ENCODE measurements at places on chromosomes 2 and 18. TPM values are rescaled to one million over a fixed set of nuclear protein-coding genes. Genes with fewer than 3 reads are reported as not detected.

GALNT5 gene
- 3.2 TPM for polyA plus RNA-seq

ARHGAP28 gene
- 0.18 TPM for polyA plus RNA-seq

TUBA3D gene
- not detected for polyA plus RNA-seq

CCDC68 gene
- polyA plus RNA-seq, result 3.1 TPM

GPR39 gene
- 13.3 TPM for polyA plus RNA-seq

DES gene
- polyA plus RNA-seq, result not detected

CYS1 gene
- polyA plus RNA-seq, result 1.2 TPM

CKAP2L gene
- polyA plus RNA-seq, result 17.1 TPM

OXER1 gene
- polyA plus RNA-seq, result not detected

CIB4 gene
- 0.30 TPM for polyA plus RNA-seq

SPHKAP gene
- not detected for polyA plus RNA-seq

ALLC gene
- polyA plus RNA-seq, result not detected

DNA sequence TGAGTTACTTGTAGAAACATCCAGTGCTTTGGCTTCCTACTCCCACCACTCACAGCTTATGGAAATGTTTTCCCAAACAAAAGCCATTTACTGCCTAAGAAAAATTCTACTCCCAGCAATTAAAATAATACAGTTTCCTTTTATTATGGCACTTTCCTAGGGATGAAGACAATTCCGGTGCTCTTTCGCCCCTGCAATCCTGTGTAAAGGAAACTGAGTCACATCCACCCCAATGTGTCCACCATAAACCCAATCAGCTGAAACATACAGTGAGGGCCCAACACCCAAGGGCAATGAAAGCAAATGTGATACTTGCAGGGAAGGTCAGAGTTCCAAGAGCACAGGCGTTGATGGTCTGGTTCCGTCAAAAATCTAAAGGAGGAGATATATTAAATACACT, 62.0 kb upstream of the ST3GAL5 start:
- no peak for DNase-seq

- DNase-seq, result no peak
Measured at GRCh38 chr2:60492548-60492947, 60.9 kb downstream of the BCL11A start.

DNA sequence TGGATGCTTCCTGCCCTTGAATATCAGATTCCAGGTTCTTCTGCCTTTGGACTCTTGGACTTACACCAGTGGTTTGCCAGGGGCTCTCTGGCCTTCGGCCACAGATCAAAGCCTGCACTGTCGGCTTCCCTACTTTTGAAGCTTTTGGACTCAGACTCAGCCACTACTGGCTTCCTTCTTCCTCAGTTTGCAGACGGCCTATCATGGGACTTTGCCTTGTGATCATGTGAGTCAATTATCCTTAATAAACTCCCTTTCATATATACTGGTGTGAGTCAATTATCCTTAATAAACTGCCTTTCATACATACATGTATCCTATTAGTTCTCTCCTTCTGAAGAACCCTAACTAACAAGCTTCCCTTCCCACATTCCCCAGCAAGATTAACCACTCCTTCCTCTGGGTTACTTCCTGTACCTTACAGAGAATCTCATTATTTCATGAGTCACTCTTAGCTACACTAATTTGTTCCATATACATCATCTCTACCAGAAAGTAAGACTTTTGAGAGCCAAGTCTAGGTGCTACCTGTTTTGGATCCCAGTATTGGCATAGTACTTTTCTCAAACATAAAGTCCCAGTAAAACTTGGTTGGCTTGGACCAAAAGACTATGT, 31.3 kb upstream of the LRATD1 start:
- no peak for DNase-seq

DNA sequence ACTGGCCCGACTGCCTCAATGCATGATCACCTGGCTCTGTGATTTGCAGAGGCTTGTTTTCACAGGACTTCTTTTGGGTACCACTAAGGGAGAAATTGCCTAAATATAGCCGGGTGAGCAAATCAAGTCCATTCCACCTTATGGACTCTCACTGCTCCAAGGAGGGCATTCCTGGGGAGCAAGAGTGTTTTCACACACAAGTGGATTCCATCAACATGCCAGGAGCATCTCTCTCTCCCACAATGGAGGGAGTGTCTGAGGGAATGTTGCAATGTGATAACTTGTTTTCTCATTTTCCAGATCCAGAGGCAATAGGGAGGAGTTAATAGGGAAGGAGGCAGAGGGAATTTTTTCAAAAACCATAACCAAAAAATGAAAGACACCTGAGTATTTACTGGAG, 250.7 kb downstream of the SATB2 start:
- DNase-seq, result no peak

DNA sequence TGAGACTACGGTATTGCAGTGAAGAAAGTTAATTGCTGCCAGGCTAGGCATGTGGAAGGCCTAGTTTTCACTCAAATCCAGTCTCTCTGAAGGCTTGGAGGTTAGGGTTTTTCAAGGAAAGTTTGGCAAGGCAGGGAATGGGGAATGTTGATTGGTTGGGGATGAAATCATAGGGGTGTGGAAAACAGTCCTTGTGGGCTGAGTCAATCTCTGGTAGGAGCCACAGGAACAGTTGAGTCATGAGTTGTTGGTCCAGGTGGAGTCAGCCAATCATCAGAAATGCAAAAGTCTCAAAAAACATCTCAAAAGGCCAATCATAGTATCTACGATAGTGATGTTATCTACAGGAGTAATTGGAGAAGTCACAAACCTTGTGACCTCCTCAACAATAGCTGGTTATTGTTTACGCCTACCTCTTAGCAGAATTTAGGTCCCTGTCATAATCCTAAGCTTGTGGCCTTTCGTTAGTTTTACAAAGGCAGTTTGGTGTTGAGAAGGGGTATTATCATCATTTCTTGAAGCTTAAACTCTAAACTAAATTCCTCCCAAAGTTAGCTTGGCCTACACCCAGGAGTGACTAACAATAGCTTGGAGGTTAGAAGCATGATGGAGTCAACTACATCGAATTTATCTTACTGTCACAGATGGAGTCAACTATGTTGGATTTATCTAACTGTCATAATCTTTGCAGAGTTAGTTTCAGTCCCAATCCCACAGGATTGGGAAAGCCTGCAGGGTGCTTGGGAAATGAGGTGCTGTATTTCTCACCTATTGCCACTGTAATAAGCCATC, 33.7 kb upstream of the APCDD1 start:
- DNase-seq, result no peak

DNA sequence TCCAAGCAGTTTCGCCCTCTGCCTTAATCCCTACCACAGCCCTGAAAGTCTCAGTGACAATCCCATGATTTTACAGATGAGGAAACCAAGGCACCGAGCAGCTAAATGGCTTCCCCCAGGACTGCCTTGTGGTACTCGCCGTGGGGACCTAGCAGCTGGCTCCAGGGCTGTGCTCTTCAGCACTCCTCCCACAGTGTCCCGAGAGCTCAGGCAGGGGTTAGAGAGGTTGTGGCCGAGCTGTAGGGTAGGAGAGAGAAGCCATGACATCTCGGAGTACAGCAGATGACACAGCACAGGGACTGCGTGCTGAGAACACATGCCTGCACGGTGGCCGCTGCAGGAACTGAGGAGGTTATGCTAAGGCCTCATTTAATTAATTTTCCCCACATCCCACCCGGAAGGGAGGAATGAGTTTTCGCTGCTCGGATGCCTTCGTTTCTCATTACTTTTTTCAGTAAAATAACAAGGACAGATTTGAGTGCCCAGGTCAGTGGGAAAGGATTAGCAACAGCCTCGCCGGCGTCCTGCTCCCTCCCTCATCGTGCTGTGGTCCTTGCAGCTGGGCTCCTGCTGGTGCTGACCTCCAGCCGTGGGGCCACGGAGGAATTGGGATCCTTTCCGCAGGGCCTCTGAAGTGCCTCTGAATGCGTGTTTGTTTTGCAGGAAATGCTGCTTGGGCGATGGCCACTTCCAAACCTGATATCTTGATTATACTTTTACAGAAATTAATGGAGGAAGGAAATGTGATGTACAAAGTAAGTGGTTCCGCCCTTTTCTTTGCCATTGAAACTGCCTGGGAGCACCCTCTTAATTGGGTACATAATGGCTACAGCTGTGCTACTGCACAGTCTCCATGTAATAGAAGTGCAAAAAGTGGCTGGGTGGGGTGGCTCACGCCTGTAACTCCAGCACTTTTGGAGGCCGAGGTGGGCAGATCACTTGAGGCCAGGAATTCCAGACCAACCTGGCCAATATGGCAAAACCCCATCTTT, 61.2 kb downstream of the WDSUB1 start:
- DNase-seq, result no peak

DNA sequence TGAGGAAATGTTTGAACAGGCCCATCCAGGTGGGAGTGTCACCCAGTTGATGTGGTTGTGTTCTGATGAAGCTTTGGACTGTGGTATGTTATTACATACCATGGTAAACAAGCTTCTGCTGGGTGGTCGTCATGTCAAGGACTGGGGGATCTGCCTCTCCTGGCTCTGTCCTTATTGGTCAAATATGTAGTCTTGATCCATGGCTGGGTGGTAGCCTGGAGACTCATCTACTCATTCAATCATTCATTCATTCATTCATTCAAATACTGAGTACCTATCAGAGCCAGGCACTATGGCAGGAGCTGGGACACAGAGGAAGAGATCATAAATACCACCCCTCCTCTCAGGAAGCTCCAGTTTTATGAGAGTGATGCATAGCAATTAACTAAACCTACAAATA, 60.8 kb downstream of the TACR1 start:
- no peak for DNase-seq

DNA sequence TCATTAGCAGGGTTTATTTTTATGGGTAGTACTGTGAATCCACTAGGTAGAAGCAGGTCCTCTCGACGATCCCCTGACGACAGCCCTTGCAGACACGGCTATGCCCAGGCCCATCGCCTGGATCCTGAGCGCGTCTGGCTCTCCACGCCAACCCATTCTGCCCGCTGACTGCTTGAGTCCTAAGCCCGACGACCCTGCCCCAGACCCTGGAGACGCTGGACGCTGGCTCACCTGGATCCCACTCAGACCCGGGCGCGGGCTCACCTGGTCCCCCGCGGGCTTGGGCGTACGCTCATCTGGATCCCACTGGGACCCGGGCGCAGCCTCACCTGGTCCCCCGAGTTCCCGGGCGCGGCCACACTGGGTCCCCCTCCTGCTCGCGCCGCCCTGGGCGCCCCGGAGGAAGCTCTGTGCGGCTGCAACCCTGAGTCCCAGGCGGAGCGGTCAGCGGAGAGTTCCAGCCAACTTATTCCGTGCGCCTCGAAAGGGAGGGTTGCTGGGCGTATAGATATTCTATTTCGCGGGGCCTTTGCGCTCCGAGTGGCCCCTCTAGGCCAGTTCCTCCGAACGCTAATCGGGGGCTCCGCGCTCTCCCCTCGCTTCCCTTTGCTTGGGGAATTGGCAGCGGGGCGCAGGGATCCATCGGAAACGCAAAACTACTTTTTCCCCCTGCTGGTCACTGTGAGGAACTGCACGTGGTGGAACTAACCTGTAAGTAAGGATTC, 22.4 kb upstream of the RMP24 start:
- peak; percentile 59 for DNase-seq

GRCh38 chr2:169260246-169260645, 102.1 kb downstream of the LRP2 start:
- peak; percentile 18 for DNase-seq

DNA sequence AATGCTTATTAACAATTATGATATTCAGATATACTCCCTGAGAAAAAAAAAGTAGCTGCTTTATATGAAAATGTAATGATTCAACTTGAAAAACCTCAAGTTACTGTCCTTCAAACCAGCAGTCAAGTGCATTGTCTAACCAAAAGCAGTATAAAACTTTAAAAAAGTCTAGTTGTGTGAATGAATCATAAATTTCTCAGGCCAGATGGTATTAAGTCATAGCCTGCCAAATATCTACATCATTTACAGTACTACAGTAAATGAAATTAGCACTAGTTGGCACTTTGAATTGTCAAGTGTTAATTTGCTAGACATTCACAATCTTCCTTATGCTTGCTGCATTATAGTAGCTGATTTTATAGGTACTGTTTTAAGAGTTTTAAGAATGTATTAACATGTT, 85.9 kb downstream of the CBLN2 start:
- no peak for DNase-seq

GRCh38 chr2:138023298-138023697, 59.0 kb downstream of the HNMT start:
- no peak for DNase-seq

DNA sequence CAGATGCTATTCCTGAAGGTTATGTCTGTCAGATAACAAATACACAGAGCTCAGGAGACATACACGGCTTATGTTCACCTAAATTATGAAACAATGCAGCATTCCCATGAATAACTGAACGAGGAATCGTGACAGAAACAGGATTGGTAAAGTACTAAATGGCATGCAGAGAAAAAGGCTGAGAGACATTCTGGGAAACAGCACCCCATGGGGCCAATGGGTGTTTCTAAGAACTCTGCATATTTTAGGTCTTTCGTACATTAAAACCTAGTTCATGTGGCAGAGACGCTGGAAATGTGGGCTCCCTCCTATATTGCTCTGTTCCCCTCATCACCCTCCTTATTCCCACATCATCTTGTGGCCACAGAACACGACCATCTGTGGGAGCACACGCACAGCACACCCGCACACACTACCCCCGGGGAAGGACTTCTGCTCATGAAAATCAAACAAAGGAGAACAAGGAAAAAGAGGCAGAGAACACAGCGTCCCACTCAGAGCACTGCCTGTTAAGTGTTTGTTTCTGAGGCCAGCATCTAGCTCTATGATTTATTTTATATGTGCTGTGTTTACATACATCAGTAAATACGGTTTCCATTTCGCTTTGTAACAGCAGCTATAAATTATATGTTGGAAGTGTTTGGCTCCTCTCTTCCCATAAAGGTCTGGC, 143.6 kb downstream of the AFF3 start:
- no peak for DNase-seq

DNA sequence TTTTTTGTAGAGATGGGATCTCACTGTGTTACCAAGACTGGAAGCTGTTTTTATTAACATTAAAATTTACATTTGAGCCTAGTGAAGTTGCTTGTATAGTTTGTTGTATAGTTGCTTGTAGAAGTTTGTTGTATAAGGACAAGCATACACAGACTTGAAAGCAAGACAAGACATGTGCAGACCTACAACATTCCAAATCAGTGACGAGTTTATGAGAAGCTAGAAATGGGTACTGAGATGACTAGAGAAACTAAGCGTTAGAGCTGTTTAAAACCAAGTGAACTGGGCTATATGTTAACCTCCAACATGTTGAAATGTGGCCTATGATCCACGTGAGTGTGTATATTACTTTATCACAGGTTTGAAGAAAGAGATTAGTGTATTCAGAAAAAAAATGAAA, 39.1 kb downstream of the ABCB11 start:
- no peak for DNase-seq
